ENCODE measurements at places on chromosomes 13 and 19. TPM values are rescaled to one million over a fixed set of nuclear protein-coding genes. Genes with fewer than 3 reads are reported as not detected.

Gene SMIM24
- total RNA-seq: not detected

Gene TFDP1
- total RNA-seq: 103 TPM

Gene CEACAM7
- total RNA-seq: not detected

Gene NANOS3
- not detected for total RNA-seq

Gene PRX
- total RNA-seq: 1.2 TPM

Gene REXO1
- 17.4 TPM for total RNA-seq

Gene URAD
- not detected for total RNA-seq

Gene NOVA2
- not detected for total RNA-seq

Gene ZNF681
- 1.9 TPM for total RNA-seq

Gene PALM
- total RNA-seq: 5.1 TPM

Gene ANGPTL8
- not detected for total RNA-seq

Gene CHST8
- not detected for total RNA-seq

Gene NPAS1
- total RNA-seq: 2.9 TPM

Gene PSG11
- not detected for total RNA-seq

Gene WDR87
- not detected for total RNA-seq

Gene OR10H3
- total RNA-seq: not detected

Gene CCNA1
- total RNA-seq: 10.6 TPM

Gene ODAD3
- 4.5 TPM for total RNA-seq

Gene MAN2B1
- total RNA-seq: 50.7 TPM

Gene ZNF57
- total RNA-seq: 3.7 TPM

Gene KIR3DL1
- not detected for total RNA-seq

Gene KANK2
- 56.0 TPM for total RNA-seq

Gene IGSF23
- not detected for total RNA-seq

Gene ZNF823
- 0.87 TPM for total RNA-seq

Gene TPTE2
- total RNA-seq: not detected

Gene SLITRK1
- 2.8 TPM for total RNA-seq

Gene KCNN1
- 2.1 TPM for total RNA-seq

Gene CEACAM1
- 0.30 TPM for total RNA-seq

Gene NACC1
- 104 TPM for total RNA-seq

Gene ZNF253
- total RNA-seq: 6.0 TPM

Gene LRRC63
- 0.13 TPM for total RNA-seq

Gene HPN
- total RNA-seq: not detected

Gene ADPRHL1
- 2.3 TPM for total RNA-seq

Gene KLK12
- not detected for total RNA-seq

Gene CD79A
- not detected for total RNA-seq

Gene KLK4
- total RNA-seq: not detected

Gene THSD1
- total RNA-seq: 1.4 TPM

Gene PDX1
- 0.45 TPM for total RNA-seq

Gene ADGRE3
- total RNA-seq: not detected

Gene HAUS8
- total RNA-seq: 17.9 TPM

Gene PRODH2
- not detected for total RNA-seq

Gene FXYD1
- total RNA-seq: not detected

Gene C19orf38
- not detected for total RNA-seq

Gene MEDAG
- not detected for total RNA-seq

Gene UPK1A
- total RNA-seq: not detected
